Endothelial cell (in vitro differentiated cells): ENCODE measurements at places on chromosomes 4 and X. TPM values are rescaled to one million over a fixed set of nuclear protein-coding genes. Genes with fewer than 3 reads are reported as not detected.

GRCh38 chr4:97104006-97104405, 1039.3 kb downstream of the STPG2 start:
- no peak for DNase-seq

DNA sequence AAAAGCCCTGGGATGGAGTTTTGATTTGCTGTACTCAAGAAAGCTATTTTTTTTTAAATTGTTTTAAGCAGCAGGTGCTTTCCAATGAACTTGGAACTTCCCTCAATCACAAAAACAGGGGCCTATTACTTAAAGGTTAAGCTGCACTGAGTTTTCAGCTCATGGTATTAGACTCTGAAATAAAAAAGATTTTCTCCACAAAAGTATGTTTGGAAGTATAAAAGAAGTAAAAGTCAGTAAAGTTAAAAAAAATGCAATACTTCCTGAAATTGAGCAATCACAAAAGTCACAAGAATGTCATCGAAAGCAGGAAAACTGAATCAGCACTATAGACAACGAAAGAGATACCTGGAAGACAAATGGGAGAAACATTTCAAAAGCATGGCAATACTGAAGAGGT, 38.9 kb upstream of the PLAC8 start:
- DNase-seq = no peak

DNA sequence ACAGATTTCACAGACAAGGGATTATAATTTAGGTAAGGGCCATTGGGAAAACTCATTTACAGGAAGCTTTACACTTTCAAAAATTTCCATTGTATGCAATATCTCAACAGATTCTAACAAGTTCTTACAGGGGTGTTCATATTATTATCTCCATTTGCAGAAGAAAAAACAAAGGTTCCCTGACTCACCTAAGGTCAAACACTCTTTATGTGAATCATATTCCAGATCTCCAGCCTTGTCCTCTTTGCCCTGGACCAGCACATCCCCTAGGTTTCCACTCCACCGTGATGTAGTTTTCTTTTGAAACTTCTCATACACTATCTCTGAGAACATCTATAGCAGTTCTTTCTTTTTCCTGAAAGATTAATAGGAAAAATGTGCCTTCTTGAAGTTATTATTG, 96.4 kb upstream of the HS3ST1 start:
- DNase-seq = no peak

- peak; percentile 7 for DNase-seq
Observed at GRCh38 chr4:107044170-107044569, 8.1 kb upstream of the DKK2 start.

GRCh38 chr4:97942951-97943350, 200.3 kb downstream of the STPG2 start:
- no peak for DNase-seq

DNA sequence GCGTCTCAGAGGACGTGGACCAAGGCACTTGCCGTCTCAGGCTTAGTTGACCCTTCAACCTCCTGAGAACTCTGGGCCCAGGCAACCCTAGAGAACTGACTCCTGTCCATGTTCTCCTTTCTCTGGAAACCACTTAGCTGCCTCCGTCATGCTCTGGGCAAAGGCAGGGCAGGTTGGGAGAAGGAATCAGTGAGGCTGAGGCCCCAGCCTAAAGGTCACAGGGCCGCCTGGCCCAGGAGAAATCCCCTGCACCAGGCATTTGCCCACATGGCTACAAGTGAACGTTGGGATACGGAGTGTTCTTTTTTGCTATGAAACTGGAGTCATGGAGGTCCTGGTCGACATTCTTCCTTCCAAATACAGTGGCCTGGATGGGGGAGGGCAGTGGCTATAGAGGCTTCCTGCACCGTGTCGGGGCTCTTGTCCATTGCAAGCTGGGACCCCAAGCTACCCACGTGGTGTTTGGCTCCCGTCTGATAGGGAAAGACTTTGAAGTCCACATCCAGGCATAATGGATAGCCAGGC, 76.0 kb downstream of the CRMP1 start:
- no peak for DNase-seq

DNA sequence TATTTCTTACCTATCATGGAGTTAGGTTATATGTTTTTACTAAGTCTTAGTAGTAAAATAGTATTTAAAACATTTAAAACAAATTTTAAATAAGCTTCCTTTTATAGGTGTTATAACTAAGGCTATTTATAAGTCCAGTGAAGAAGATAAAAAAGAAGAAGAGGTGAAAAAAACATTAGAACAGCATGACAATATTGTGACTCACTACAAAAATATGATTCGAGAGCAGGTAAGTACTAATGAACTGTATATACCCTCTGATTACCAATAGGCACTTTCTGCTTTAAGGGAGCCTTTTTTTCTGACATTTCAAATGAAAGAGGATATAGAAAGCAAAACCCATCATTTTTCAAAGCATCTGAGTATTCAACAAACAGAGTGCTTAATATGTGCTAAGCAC, 76.6 kb downstream of the USO1 start:
- no peak for DNase-seq

GRCh38 chrX:129777218-129778030, 2.3 kb upstream of the SASH3 start:
- DNase-seq = no peak

The TCEAL2 gene
- total RNA-seq = 11.1 TPM

The CSAG3 gene
- total RNA-seq = 5.5 TPM
